Lower leg skin (tissue), 4 donors: ENCODE measurements at places on chromosomes 3 and 15.

DNA sequence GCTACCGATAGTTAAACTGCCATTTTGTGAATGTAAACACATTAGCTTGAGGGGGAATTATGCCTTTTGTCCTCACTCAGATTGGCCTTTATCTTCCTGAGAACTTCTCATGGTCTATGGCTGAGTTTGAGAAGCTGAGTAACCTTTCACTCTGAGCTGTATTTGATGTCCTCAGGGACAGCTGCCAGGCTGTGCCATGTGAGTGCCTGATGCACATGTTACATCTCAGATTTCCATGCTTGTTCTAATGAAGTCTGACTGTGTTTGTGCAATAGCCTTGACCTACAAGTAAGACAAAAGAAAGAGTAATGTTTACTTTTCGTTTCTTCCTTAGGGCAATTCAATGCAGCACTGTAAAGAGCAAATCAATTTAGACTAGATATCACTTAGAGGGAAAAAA, 44.1 kb upstream of the ARL6 start:
- DNase-seq, result no peak

DNA sequence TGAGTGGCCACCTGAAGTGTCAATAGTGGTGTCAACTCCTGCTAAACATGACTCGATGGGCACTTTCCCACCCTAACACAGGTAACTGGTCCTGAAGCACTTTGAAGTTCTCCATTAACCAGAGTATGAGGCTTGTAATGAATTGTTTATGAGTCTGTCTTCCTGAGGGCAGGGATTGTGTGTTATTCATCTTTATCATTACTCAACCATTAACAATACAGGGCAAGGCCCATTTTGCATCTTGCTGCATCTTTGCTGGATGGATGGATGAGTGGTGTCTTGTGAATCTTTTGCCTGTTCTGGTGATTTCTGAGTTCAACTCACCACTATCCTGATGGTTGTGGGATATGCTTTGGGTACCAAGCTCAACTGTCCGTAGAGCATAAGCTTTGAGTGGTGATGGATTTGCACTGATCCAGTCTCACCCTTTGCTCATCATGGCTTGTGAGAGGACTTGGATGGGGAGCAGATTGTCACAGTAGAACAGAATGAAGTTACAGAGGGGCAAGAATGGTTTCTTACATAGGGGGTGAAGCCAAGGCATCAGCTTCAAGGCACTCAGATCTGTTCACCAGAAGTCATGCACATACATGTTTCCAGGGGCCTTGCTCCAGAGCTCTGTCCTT, 22.3 kb upstream of the EPB42 start:
- no peak for DNase-seq

DNA sequence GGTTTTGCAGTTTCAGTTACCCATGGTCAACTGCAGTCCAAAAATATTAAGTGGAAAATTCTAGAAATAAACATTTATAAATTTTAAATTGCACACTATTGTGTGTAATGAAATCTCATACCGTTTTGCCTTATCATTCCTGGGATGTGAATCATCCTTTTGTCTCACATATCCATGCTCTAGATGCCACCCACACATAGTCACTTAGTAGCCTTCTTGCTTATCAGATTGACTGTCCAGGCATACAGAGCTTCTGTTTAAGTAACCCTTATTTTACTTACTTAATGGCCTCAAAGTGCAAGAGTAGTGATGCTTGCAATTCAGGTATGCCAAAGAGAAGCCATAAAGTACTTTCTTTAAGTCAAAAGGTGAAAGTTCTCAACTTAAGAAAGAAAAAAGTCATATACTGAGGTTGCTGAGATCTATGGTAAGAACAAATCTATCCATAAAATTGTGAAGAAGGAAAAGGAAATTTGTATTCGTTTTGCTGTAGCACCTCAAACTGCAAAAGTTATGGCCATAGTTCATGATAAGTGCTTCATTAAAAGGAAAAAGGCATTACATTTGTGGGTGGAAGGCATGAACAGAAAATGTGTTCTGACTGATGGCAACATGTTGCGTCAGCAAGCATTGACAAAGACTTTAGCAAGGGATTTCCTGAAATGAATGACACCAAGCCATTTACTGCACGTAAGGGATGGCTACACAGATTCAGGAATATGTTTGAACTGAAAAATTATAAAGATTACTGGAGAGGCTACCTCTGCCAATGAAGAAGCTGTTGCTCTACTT, 43.8 kb downstream of the SPATA16 start:
- no peak for DNase-seq

DNA sequence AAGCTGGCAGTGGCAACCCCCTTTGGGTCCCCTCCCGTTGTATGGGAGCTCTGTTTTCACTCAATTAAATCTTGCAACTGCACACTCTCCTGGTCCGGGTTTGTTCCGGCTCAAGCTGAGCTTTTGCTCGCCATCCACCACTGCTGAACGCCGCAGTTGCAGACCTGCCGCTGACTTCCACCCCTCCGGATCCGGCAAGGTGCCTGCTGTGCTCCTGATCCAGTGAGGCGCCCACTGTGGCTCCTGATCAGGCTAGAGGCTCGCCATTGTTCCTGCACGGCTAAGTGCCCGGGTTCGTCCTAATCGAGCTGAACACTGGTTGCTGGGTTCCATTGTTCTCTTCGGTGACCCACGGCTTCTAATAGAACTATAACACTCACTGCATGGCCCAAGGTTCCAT, 22.8 kb downstream of the CHST2 start:
- DNase-seq, result no peak

DNA sequence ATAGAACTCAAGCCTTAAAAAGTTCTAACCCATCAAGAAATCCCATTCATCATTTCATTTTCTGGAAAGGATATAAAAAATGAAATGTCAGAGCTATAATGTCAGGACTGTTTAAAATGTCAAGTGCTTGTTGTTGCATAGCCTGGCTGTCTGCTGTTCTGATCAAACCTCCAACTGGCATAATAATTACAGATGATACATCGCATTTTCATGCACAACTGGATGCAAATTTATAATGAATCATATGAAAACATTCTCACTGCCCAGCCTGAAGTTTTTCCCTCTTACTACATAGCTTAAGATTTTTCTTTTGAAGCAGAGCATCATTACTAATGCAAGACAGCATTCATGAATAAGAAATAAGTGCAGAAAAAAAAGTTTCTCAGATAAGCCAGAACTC, 46.5 kb downstream of the GUCA1C start:
- no peak for DNase-seq

- DNase-seq, result peak; percentile 61
Observed at GRCh38 chr15:31465083-31465955, 138.7 kb downstream of the KLF13 start.

DNA sequence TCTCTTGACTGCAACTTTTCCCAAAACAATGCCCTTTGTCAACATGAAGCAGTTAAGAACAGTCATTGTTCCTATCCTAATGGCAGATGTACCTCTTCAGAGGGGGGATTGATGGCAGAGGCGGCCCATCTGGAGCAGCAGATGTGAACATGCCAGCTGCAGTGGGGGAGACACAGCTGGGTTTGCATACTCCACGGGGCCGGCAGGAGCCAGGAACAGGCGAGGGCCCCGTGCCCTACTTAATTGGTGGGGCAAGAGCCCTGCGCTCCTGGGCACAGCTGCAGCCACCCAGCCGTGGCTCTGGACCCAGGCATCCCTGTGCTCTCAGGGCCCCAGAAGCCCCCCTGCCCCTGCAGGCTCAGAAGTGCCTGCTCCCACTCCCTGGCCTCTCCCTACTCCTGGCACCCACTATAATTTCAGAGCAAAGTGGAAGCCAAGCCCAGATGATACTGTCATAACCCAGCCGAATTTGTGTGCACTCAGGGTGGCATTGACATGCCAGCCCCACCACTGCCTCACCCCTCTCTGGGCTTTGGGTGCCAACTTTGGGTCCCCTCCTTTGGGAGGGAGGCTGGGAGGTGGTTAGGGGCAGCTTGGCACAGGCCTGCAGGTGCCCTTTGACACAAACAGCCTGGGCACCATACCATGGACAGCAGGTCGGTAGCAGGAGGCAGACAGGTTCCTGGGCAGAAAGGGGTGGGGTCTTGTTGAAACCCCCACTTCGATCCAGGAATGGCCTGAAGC, 34.6 kb downstream of the ROPN1B start:
- DNase-seq, result no peak

DNA sequence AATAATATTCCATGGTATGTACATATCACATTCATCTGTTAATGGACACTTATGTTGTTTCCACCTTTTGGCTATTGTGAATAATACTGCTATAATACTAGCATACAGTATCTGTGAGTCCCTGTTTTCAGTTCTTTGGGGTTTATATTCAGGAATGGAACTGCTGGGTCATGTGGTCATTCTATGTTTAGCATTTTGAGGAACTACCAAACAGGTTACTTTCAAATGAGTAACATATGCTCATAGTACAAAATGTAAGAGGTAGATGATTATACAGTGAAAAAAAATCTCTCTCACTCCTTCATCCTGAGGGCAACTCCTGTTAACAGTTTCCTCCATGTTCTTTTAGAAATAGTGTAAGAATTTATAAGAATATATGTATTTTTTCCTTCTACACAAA, 162.2 kb downstream of the PLD1 start:
- no peak for DNase-seq

DNA sequence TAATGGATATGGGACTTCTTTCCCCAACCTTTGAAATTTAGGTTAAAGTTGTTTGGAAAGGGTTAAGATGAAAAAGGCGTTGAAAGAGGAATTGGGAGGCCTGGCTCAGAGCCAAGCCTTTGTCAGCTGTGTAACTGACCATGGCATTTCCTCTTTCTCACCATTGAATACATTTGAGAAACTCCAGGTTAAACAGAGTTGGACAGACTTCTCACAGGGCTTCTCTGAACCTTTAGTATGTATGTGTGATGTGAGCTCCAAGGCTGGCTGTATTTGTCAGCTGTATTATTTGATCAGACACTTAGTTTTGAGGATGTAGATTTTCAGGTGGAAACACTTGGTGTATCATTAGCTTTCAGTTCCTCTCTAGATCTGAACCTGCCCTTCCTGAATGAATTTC, 136.4 kb upstream of the GOLGA6L4 start:
- no peak for DNase-seq

- no peak for DNase-seq
Observed at GRCh38 chr3:58962040-58962651, 87.7 kb downstream of the CFAP20DC start.

DNA sequence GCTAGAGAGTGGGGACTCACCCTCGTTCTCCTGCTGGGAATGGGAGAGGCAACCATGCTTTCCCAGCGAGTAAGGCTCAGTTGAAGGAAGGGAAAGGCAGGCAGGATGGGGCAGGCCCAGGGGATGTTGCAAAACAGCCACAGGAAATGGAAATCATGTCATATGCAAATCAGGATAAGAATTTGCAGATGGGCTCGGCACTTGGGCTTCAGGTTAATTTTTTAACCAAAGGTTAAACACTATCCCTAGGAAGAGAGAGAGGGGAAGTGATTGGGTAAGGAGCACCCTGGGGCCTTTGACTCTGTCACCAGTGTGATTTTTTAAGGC, 14.6 kb upstream of the PLA2G4E start:
- DNase-seq, result peak; percentile 47

GRCh38 chr15:30059771-30060170, 23.0 kb upstream of the GOLGA8J start:
- DNase-seq, result no peak

- no peak for DNase-seq
Observed at GRCh38 chr3:52006017-52006819, 10.5 kb upstream of the RPL29 start.

GRCh38 chr3:58287354-58287753, 18.7 kb upstream of the RPP14 start:
- no peak for DNase-seq

DNA sequence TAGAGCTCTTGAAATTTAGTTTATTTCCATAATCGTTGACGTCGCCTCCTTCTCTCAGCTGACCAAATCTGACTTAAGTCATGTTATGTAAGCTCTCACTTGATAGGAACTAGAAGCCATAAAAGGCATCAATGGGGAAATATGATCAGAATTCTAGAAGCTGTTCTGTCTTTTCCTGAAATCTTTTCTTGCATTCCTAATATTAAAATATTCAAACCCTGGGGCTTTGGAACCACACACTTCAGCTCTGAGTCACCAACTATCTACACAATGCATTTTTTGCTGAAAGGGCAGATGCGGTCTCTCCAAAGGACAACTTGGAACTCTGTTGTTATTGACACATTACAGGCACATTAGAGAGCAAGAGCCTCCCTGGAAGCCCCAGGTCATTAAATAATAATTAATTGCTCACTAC, 91.3 kb downstream of the LARS2 start:
- DNase-seq, result no peak

- DNase-seq, result no peak
Observed at GRCh38 chr3:195147649-195148080, 123.3 kb downstream of the XXYLT1 start.

DNA sequence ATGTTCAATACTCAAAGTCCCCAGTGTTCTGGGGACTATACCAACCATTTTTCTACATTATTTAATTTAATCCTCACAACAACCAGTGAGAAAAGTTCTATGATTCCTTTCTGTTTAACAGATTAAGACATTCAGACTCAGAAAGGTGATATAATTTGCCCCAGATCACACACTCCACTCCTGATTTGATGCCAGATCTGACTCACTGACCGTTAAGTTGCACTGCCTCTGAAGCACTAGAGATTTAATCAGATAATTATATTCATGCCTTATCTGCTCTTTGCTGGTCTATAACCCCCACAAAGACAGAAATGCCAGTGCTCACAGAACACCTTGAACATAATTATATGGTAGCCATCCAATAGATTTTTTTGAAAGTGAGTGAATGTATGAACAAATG, 501.0 kb downstream of the IGSF11 start:
- DNase-seq, result no peak

- DNase-seq, result no peak
Observed at GRCh38 chr3:160376681-160377080, 22.3 kb downstream of the IFT80 start.

GRCh38 chr3:109869586-109869985, 532.2 kb upstream of the DPPA4 start:
- no peak for DNase-seq

- DNase-seq, result no peak
Observed at GRCh38 chr15:27714675-27715074, 384.4 kb downstream of the OCA2 start.

DNA sequence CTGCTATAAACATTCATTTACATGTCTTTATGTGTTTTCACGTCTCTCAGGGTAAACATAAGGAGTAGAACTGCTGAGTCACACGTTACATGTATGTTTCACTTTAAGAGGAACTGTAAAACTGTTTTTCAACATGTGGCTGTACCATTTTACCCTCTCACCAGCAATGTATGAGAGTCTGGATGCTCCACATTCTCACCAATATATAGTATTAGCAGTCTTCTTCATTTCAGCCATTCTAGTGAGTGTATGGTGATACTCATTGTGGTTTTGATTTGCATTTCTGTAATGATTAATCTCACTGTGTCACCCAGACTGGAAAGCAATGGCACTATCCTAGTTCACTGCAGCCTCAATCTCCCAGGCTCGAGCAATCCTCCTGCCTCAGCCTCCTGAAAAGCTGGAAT, 37.1 kb downstream of the PHC3 start:
- DNase-seq, result no peak

- no peak for DNase-seq
Observed at GRCh38 chr15:85361323-85361722, 19.1 kb upstream of the AKAP13 start.

DNA sequence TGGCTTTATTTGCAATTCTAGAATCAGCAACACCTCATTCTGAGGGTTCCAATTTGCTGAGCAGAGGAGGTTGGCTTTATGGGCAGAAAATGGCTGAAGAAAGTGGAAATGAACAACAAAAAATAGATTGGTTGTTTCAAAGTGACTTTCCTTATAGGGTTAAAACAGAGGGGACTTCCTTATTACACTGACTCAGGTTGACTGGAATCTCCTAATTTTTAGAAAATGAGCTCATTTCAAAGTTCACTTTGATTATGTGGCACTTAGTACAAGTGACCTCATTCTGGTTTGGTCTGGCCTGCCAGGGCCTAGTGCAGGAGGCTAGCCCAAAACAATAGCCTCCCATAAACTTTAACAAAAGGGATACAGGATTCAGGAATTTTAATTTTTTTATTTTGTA, 41.4 kb downstream of the NFKBIZ start:
- no peak for DNase-seq
